Lung microvascular endothelial cell (primary cell): ENCODE measurements at places on chromosomes 1 and 21. TPM values are rescaled to one million over a fixed set of nuclear protein-coding genes. Genes with fewer than 3 reads are reported as not detected.

DNA sequence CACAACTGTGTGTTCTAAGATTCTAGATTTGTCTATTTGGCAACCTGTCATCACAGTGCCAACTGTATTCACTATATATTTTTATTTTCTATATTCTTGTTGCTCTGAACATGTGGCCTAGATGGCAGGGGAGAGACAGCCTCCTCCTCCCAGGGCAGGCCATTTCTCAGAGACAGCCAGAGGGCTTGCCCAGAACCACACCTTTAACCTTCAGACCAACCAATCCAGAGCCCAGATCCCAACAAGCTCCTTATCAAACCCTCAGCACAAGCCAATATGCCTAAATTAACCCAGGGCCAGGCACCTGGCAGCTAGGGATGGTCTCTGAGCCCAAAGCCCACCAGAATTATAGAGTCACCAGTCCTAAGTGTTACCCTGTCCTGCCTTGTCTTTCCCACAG is 19.3 kb downstream of the TRIM11 start:
- no peak for DNase-seq

Gene S100A1
- not detected in 2 replicates for total RNA-seq

- DNase-seq = no peak
Measured at GRCh38 chr21:46050668-46051378, 47.1 kb upstream of the COL6A2 start.

GRCh38 chr1:208903251-208903905 is 659.2 kb upstream of the PLXNA2 start:
- DNase-seq = no peak

Gene NFASC
- total RNA-seq = under 0.01 TPM in 2 replicates
